ENCODE measurements at places on chromosomes 2 and 18.
A peak's percentile ranks its signal among the peaks of the same experiment; 100 is the strongest.

DNA sequence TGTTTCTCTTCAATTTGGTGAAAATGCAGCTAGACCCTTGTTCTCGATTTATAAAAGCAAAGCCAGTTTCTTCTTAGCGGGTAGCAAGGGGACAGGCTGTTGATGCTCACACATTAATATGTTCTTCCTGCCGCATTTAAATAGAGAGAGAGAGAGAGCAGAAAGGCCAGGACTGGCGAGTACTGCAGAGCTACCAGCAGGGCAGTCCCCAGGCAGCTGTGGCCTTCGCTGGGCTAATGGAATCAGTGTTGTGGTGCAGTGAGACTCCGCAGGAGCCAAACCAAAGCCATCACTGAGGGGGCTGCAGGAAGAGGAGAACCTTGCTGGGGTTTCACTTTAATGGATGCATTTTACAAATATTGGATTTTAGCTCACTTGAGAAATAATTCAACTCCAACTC is 223.6 kb downstream of the ACTR3 start:
- no peak for DNase-seq

GRCh38 chr2:46364797-46365457 is 67.7 kb downstream of the EPAS1 start:
- peak; percentile 40 for DNase-seq

- DNase-seq, result no peak
These were observed at the start of gene LYPD1 for GRCh38 chr2:132669908-132670495. TSS of gene LYPD1 (minus strand) at chr2:132670205. CDS start at chr2:132669932, 273 bp downstream.

- no peak for DNase-seq
These were observed 27.5 kb upstream of the BZW1 start for GRCh38 chr2:200784215-200784614.

DNA sequence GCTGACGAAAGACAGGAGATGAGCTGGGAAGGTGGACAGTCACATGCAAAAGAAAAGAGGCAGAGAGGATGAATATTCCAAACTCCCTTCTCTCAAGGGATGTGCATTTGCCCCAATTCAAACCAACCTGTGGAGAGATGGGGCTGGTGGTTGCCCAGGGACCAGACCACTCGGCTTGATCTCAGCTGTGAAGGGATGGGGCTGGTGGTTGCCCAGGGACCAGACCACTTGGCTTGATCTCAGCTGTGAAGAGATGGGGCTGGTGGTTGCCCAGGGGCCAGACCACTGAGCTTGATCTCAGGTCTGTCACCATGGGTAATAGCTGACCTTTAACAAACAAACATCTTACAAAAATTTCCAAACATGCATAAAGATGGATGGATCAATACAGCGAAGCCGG is 42.5 kb upstream of the SALL3 start:
- DNase-seq, result no peak

- no peak for DNase-seq
These were observed 244.2 kb downstream of the KCNS3 start for GRCh38 chr2:18122544-18123210.

DNA sequence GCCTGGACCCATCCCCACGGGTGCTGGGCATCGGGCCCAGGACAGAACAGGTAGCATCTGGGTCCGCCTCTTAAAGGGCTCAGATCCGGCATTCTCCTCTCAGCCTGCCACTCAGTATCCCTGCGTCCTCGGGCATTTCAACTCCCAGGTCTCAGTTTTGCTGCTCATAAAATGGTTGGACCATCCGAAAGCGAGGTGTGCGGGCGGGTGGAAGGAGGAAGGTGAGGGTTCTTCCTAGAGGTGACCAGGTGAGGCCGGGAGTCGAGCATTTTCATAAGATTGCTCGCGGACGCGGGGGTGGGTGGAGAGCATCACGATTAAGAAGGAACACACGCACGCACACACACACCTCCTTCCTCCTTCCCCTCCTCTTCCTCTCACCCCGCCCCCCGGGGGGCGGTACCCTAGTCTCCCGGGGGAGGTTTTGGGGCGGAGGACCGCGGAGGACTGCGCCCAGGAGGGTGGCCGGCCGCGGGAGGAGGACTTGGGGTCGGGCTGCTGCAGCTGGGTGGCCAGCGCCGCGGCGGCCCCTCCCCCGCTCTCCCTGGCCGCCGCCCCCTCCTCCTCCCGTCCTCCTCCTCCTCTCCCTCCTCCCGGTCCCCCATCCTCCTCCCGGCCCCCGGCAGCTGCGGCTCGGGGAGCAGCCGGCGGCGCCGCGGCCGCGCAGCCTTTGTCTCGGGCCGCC is 97.9 kb upstream of the GPR45 start:
- DNase-seq, result no peak
